ENCODE measurements at places on chromosomes 6 and 20.

DNA sequence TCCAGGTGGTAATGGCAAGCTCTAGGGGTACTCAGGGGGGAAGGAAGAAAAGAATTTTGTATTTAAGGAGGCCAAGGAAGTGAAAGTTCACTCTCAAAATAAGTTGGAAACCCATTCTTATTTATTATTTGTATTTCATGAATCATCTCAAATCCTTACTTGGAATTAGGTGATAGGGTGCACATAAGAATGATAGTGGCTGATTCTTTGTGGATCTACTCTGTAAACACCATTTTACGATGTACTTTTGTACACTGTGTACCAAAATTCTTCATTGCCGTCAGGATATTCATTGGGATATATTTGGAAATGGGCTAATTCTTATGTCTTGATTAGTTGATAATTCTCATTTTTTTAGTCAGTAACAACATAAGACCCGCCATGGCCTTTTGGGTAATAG, 179.5 kb upstream of the LAMP5 start:
- DNase-seq: no peak

- no peak for DNase-seq
These were observed 28.3 kb downstream of the C6orf132 start for GRCh38 chr6:42113936-42114636.

DNA sequence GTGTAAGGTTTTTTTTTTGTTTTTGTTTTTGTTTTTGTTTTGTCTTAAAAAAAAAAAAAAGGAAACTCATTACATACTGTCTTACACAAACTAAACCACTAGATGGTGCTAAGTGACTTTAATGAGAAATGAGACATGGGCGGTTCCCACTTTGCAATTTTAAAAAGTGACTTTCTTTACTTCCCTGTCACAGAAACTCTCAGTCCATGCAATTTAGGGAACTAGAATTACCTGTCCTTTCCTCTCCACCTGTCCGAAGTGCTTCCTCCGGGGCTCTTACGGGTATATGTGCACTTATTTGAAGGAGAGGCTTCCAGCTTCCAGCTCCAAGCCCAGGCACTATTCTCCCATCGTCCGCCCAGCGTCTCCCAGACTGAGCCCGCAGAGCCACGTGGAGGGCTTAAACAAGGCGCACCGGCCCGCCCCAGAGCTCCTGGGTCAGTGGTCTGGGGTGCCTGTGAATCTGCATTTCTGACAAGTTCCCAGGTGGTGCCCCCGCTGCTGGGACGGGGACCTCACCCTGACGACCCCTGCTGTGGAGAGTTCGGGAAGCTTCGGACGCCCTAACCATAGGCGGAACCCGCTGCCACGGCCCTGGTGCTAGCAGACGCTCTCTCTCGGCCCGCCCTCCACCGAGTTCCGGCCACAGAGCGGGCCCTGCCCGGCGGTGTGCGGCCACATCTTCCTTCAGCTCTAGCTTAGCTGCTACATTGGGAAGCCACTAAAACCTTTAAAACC, 26.1 kb downstream of the BFSP1 start:
- DNase-seq: no peak

GRCh38 chr6:133951227-133951626, 1.8 kb upstream of the TBPL1 start:
- DNase-seq: no peak

GRCh38 chr20:17825960-17826843, 126.4 kb downstream of the BANF2 start:
- no peak for DNase-seq

DNA sequence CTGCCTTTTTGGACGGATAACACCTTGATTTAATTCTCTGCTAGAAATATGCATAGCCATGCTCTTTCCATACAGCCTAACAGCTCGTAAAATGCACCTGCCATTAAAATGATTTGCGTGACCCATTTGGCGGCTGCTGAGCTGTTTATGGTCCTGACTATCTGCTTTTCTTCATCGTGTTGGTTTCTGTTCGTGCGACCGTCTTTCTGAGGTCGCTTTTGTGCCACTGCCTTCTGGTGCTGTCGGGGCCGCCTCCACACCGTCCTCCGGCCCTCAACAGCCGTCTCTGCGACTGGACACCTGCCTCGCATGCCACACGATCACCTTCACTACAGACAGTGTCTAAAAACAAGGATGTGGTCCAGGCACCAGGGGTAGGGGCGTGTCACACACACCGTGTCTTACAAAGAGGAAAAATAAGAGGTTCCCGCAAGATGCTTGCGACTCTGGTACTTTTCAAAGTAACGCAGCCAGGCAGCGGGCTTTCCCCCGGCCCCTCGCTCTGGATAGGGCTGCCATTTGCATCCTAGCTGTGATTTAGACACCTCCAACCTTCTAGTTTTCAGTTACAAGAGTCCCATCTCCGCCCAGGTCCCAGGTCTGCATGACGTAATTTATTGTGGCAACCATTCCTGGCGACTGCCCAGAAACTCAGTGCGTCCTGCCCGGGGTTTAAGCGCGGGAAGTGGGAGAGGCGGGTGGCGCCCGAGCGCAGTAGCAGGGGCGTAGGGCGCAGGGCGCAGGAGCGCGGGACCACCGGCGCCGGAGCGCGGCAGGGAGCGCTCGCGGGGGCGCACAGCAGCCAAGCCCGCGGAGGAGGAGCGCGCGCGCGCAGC, at the start of gene STMND1:
Gene STMND1, plus strand, starts transcription at position 629 of the 836 bp plus-strand sequence. CDS start 208 bp downstream, outside the sequence.
- DNase-seq: no peak

GRCh38 chr20:45368221-45368980, 5.4 kb downstream of the SYS1 start:
- DNase-seq: no peak

DNA sequence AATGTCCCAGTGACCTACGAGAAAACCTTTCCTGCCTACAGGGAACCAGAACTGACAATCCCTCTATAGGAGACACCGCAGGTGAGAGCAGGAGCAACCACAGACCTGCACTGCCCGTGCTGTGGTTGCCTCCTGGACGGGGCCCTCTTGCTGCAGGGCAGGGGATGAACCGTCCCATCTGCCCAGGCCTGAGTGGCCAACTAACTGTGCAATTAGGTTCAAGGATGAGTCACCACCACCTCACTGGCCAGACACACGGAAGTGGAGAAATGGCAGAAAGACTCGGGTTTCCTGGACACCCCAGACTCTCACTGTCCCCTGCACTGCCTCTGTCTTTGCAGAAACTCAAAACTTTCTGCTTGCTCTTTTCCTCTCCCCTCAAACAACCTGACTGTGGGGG, 13.8 kb upstream of the HLA-G start:
- DNase-seq: no peak

GRCh38 chr6:20696676-20697075, 162.4 kb downstream of the CDKAL1 start:
- DNase-seq: no peak

DNA sequence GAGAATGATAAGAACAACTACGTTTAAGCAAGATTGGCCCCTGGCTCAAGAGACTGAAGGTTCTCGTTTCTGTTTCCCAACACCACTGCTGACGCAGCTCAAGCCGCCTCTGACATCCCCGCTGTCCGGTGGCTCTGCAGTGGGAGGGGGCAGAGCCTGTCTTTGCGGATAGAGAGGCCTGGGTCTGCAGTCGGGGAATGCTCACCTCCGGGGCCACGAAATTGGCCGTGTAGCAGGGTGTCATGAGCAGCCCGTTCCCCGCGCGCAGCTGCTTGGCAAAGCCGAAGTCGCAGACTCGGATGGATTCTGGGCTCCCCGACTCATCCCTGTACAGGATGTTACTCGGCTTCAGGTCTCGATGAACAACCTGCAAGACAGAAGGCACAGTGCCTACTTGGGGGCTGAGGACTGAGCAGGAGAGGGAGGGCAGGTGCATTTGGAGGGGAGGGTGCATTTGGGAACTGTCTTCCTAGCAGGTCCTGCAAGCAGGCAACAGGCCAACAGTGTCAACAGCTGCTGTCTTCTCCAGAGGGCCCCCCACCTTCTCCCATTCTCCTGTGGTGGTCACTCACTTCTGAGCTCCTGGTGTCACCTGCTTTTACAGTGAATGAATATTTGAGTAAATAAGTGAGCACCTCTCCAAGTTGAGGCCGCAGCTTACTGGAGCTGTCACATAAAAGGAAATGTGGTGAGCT, 40.5 kb upstream of the MPC1 start:
- DNase-seq: no peak

GRCh38 chr6:91082311-91082832, 495.5 kb upstream of the MAP3K7 start:
- DNase-seq: no peak

- DNase-seq: peak; percentile 69
These were observed 1.9 kb downstream of the DDR1 start for GRCh38 chr6:30885999-30886896.

DNA sequence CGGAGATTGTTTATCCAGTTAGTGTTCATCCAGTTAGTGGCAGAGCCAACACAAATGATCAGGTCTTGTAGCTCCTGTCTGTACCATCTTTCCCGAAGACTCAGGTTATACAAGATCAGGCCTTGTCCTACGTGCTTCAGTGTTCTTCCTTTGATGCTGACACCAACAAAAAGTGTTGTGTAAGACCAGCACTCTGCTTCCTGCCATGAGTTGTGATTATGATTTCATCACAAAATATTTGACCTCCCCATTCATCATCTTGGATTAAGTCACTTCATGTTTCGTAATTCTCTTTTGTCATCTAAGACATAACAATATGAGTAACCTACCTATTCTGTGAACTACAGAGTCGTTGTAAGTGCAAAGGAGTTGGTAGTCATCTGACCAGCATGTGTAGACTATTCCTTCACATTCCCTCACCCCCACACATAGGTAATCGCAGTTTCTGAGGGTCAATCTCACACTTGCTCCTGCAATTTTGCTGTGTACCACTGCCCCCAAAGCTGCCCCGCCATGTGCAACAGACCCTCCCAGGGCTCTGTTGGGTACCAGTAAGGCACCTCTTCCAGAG, 135.6 kb upstream of the SLC22A23 start:
- DNase-seq: no peak

DNA sequence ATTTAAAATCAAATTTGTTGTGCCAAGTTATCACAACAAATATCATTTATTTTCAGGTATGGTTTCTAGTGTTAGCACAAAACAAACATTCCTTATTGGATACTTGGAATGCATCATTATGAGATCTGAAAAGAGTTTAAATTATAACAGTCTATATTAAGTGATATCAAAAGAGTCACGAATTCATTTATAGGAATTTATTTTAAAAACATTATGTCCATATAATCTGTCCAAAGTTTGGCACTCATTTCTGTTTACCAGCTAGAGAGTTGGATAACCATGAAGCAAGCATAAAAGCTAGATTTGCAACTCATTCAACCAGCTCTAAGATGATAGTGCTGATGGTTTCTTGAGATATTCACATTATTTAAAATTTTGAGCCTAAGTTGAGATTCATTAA, 453.2 kb downstream of the DOK5 start:
- DNase-seq: no peak

DNA sequence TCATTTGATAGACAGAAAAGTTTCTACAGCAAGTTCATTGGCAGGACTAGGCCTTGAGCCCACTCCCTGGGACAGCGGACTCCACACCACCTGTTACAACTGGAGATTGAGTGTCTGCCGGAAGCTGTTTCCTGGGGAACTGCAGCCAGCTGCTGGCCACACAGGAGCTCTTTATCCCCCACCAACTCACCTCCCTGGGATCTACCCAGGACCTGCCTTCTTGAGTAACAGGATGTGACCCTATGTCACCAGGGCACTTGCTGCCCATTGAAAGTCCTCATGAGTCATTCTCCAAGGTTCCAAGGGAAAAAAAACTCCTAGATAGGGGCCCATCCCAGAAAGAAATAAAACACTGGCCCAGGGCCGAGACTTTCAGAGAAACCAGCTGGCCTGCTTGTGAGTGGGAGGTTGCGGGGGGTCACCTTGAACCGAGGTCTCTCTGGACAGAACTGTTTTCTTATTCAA, 37.4 kb upstream of the SLC9A8 start:
- no peak for DNase-seq

DNA sequence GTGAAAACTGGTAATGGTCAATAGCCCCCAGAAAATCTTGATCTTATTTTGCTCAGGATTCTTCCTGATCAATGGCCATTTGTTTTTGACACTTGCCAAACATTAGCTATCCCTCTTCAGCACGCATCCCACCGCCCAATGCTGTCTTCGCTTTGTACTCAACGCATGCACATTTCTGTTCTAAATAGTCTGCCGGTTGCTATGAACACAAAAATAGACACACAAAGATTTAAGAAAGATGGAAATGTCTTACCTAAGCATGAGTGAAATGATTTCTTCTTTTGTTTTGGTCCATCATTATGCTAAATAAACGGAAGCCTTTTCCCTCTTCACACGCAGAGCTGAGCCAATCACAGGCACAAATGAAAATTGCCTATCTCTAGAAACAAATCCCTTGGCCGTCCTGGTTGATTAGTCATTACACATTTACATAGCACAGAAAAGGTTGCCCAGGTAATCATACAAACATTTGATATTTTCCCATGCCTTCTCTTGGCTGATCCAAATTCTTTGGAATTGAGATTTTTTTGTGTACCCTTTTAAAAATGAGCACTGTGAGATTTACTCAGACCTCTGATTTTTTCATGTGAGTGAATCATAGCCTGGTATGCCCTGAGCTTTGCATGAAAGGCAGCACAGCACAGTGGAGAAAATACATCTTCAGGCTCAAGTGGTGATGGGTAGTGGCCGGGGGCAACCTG, 70.5 kb upstream of the FAM184A start:
- DNase-seq: no peak

- no peak for DNase-seq
These were observed 39.9 kb upstream of the TTPAL start for GRCh38 chr20:44435630-44436335.

DNA sequence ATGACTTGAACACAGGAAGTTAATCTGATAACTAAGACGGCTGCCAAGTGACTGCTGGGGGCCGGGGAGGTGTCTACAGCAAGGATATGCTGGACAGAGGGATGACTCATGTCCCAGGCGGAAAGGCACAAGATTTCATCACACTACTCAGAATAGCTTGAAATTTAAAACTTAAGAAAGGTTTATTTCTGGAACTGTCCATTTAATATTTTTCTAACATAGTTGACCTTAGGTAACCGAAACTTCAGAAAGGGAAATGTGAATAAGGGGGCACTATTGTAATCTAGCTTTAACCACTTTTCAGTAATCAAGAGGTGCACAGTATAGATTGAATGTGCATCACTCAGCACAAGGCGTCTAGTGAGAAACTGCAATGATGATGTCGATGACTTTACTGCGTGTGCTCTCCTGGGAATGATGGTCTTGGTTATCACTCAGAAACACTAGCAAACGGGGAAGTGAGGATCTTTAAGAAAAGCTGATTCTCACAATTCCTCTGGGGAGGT, 171.5 kb downstream of the QKI start:
- DNase-seq: no peak

Measured in D721Med (cell line).